ENCODE measurements at places on chromosomes 12 and 14.

GRCh38 chr12:48817873-48818830, at the start of gene CACNB3:
CACNB3 (plus strand) TSS chr12:48818496; CDS start chr12:48818930, 434 bp downstream.
- peak; percentile 67 for DNase-seq

DNA sequence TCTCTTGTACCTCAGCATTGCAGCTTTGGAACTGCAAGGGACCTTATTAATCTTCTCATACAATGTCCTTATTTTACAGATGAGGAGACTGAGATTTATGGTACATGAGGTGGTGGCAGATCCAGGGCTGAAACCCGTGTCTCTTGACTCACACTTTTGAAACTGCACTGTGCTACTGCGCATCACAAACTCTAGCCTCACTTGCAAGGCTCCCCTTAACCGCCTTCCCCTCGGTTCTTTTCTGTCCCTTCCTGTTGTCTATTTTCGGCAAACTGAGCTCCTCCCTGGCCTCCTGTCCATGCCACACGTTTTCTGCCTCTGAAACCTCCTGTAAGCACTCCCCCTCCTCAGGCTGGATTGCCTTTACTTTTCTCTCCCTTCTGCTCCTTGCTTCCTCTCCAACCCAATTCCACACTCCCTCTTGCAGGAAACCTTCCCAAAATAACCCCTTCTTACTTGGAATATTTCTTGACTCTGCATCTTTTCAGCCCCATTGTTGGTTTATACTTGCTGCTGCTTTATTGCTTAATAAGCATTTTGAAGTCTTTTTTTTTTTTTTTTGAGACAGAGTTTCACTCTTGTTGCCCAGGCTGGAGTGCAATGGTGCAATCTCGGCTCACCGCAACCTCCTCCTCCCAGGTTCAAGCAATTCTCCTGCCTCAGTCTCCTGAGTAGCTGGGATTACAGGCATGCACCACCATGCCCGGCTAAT, 72.4 kb upstream of the CISTR start:
- no peak for DNase-seq

DNA sequence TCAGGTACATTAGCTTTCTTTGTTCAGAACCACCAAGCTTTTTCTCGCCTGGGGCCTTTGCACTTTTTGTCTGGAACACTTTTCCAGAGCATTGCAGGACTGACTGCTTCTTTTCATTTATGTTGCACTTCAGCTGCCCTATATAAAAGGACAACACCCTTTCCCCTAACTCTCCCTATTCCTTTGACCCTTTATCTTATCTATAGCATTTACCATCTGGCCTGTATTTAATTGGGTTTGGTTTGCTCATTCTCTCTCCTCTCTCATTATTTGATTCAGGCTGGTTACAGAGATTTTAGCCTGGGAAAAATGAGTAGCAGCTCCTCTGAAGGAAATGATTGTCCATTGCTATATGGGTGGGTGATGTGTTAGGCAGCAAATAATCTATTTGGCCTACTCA, 165.4 kb downstream of the KICS2 start:
- no peak for DNase-seq

- DNase-seq, result no peak
Observed at GRCh38 chr12:130970165-130970907, 16.6 kb downstream of the ADGRD1 start.

GRCh38 chr12:4809013-4809448, 88.8 kb downstream of the GALNT8 start:
- DNase-seq, result peak; percentile 18

- no peak for DNase-seq
Observed at GRCh38 chr14:59032826-59033225, 155.6 kb upstream of the DAAM1 start.

DNA sequence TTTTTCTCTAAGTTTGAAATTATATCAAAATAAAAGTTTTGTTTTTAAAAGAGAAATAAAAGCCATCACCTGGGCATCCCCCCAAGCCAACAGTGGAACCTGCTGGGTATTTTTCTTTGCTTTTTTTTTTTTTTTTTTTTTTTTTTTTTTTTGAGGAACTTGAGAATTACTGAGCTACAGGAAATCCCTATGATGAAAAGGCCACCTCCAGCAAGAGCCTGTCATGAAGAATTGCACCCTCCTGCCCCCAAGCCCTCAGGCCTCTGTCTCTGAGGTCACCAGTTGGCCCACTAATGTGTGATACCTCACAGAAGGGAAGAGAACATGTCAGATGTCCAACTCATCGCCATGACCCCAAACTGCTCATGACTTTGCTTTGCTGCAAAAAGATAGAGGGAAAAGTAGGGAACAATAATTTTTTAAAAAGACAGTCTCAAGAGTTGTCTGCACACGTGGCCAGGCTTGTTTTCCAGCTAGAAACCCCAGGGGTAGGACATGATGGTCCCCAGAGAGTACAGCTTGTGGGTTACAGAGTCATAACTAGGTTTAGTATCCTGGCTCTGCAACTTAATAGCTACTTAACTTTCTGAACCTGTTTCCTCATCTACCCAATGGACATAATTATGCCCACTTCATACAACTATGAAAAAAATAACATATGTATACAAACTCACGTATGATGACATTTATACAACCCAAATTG, 124.3 kb upstream of the EGLN3 start:
- DNase-seq, result no peak

GRCh38 chr12:131057211-131057721, 103.6 kb downstream of the ADGRD1 start:
- no peak for DNase-seq

GRCh38 chr12:49233842-49234526, 30.9 kb upstream of the TUBA1C start:
- no peak for DNase-seq

DNA sequence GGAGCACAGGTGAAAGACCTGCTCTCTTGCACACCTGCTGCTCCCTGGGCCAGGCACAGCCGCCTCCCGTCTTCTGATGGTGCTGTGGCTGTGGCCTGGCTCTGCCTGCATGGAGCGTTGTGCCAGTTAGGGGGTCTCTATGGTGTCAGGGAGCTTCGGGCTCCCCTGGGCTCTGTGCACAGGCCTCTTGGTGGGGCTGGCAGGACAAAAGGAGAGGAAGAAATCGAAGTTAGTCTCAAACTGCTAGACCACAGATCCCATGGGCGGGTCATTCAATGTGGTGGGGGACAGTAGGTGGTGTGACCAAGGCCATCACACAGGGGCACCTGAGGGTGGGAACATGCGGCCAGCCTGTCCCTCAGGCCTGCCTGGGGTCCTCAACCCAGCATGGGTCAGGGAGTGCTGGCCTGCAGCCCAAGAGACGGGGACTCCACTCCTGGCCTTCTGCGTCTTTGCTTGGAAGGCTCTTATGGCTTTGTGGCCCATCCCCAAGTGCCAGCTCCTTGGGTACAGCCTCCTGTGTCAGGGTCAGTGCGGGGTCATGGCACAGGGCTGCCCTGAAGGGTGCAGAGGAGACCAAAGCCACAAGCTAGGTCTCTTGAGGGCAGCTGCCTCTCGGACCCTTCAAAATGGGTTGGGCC, 84.1 kb downstream of the KIF26A start:
- DNase-seq, result no peak

DNA sequence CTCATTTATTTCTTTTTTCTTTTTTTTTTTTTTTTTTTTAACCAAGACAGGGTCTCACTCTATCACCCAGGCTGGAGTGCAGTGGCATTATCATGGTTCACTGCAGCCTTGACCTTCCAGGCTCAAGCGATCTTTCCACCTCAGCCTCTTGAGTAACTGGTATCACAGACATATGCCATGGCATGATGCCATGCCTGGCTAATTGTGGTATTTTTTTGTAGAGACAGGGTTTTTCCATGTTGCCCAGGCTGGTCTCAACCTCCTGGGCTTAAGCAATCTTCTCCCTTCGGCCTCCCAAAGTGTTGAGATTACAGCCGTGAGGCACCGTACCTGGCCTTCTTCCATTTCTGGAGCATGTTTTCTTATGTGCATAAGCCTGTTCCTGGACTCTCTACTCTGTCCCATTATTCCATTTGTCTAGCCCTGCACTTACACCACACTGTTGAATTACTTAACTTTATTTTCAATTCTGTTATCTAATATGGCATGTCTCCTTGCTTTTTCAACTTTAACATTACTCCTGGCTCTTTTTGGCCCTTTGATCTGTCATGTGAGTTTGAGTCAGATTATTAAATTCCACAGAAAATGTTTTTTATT, 47.9 kb upstream of the PTGDR start:
- no peak for DNase-seq

DNA sequence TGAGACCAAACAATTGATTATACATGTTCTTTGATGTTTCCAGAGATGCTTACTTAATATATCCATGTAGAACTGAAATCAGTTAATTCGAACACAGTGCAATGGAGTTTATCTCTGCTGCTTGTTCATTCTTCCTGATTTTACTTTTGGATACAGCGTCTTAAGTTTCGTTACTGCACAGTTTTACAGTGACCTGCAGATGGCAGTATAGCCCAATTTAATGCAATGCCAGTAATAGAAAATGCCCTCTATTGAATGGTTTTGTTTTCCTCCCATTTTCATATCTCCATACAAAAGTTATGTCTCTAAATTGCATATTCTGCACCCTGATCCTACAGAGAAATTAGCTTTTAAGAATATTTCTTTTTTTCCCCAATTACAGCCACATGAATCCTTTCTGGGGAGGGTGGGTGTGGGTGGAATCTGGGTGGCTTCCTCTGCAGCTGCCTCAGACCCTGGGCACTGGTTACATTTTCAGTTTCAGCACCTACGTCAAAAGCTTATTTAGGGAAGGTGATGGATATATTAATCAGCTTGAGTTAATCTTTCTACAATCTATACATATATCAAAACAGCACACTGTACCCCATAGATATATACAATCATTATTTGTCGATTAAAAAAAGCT, 101.1 kb upstream of the DCD start:
- peak; percentile 13 for DNase-seq

- no peak for DNase-seq
Observed at GRCh38 chr14:100761481-100761880, 34.8 kb downstream of the DLK1 start.

GRCh38 chr14:33393895-33394368, 455.3 kb downstream of the NPAS3 start:
- no peak for DNase-seq

- DNase-seq, result no peak
Observed at GRCh38 chr12:7060353-7060954, at the start of gene C1S. C1S (plus strand) TSS chr12:7060718; CDS start chr12:7061913, 1,195 bp downstream.

- DNase-seq, result no peak
Observed at GRCh38 chr12:54159140-54159539, 29.6 kb downstream of the SMUG1 start.

DNA sequence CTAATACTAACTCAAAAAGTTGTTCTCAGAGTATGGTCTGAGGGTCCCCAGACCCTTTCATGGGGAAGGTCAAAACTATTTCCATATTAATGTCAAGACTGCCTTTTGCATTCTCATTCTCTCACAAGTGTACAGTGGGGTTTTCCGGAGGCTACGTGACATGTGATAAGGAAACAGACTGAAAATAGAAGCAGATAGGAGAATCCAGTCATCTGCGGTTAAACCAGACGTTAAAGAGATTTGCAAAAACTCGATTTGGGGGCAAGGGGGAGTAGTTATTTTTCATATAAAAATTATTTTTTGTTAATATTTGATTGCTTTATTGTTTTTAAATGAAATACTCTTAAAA, 1.0 kb upstream of the NAP1L1 start:
- DNase-seq, result peak; percentile 63

DNA sequence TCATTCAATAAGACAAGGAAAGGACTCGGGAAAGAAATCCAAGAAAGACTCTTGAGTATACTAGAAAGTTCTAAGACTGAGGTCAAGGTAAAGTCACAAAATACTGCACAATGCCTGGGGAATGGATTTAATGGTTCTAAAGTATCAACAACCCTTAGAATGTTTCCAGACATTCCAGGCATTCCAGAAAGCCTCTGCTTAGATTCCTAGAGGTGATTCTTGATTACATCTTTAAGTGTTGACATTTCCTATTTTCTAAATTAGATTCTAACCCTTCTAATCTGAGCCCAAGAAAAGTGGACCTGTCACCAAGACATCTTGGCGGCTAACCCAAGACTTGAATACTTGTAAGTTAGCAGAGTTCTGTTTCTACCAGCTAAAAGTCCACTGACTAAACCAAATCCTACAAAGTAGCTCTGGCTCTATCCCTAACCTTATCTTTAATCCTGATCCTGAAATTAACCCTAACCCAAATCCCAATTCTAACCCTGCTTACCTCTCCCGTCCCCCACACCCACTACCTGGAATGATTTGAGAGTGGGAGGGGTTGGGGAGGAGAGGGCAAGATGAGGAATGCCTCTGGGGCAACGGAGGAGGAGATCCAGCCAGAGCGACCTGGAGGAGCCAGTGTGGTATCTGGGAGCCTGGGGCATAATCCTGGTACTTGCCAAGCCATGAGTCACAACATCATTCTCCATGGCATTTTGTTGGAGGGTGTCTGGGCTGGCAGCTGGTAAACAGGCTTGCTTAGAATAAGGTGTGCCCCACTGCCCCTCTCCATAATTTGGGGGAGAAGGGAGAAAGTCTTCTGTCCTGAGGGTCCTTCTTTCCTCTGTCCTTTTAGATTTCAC, 93.4 kb upstream of the HOXC13 start:
- no peak for DNase-seq

- DNase-seq, result no peak
Observed at GRCh38 chr12:6250343-6250742, 50.1 kb downstream of the CD9 start.

DNA sequence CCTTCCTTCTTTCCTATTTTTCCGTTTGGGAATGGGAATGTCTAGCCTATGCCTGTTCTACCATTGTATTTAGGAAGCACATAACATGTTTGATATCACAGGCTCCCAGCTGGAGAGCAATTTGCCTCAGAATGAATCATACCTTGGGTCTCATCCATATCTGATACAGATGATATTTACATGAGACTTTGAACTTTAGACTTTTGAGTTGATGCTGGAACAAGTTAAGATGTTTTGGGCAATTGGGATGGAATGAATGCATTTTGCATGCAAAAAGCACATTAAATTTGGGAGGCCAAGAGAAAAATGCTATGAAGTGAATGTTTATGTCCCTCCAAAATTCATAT, 61.9 kb upstream of the BEGAIN start:
- no peak for DNase-seq

GRCh38 chr14:72554994-72555608, 338.8 kb downstream of the DPF3 start:
- DNase-seq, result no peak

DNA sequence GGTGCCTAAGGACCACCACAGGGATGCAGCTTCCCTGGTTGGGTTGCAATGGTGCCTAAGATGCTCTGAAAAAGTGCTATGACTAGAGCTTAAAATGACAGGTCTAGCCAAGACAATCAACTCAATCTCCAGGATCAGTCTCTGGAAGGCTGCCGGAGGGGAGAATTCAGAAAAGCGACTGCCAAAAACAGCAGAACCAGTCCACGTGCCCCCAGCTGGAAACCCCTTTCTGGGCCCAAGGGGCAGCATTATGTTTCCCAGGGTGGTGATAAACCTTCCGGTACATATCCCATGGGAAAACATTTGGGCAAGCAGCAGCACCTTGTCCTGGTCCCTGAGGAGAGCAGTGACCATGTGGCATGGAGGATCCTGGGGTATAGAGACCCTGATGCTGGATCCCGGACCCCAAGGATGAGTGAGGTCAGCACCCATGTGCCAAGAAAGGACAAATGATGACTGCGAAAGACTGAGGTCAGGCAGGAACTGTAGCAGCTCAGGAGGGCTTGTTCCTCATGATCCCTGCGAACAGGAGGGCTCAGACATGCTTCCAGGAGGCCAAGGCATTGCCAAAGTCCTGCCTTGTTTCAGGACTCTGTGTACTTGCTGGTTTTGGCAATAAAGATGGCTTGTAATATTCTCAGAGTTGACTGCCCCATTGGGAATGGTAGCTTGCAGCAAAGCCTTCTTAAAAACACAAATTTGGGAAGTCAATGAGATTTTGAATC, 49.9 kb upstream of the LTBP2 start:
- DNase-seq, result no peak

GRCh38 chr12:4939418-4940023, 29.8 kb downstream of the KCNA1 start:
- DNase-seq, result no peak

All from T-helper 2 cell (primary cell).